ENCODE measurements at places on chromosomes 5 and 9.

DNA sequence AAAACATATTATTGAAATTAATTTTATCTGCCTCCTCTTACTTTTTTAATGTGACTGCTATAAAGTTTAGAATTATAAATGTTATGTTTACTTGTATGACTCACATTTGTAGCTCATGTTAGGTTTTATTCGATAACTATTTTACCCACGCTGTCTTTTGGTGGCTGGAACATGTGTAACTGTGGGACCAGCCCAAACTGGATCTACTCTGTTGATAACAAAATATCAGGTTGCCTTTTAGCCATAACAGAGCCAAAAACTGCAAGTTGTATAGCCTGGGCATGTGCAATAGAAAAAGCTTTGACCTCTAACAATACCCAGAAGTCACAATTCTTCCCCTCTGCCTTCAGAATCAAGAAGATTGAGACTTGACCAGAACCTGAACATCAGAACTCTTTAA is 356.5 kb downstream of the PRELID2 start:
- no peak for DNase-seq

DNA sequence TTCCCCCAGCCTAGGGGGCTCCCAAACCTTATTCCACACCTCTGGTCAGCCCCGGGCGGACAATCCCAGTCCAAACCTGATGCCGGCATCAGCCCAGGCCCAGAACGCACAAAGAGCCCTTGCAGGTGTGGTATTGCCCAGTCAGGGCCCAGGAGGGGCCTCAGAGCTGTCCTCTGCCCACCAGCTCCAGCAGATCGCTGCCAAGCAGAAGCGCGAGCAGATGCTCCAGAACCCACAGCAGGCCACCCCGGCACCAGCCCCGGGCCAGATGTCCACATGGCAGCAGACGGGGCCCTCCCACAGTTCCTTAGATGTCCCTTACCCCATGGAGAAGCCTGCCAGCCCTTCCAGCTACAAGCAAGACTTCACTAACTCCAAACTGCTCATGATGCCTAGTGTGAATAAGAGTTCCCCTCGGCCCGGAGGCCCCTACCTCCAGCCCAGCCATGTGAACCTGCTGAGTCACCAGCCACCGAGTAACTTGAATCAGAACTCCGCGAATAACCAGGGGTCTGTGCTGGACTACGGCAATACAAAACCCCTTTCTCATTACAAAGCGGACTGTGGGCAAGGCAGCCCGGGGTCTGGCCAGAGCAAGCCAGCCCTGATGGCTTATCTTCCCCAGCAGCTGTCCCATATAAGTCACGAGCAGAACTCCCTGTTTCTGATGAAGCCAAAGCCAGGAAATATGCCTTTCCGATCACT is 27.6 kb upstream of the LTC4S start:
- DNase-seq = no peak

DNA sequence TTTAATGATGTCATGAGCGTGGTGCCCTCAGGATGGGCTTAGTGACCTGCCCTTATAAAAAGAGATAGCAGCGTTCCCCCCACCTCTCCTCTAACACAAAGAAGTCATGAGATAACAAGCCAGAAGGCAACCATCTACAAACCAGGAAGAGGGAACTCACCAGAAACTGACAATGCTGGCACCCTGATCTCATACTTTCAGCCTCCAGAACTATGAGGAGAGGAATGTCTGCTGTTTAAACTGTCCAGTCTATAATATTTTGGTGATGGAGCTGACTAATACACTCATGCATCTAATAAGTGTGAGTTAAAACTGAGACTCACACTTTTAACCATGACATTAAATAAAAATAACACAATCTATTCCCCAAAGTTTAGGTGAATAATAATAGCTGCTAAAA is 156.1 kb upstream of the SPEF2 start:
- DNase-seq = no peak

DNA sequence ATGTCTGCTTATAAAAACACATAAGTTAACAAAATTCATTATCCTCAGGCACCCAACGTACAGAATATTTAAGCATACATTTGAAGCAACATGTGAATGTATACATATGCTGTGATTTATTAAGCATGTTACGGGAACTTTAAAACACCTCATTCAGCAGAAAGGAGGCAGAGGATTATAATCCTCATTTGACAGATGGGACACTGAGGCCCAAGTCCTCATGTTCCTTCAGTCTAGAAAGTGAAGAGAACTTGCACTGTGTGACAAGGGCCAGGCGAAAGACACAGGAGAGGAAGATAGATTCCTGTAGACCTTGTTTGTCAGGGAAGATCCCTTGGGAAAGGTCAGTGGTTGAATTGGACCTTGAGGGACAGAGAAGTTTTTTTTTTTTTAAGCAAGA is 7.6 kb upstream of the PSMD5 start:
- no peak for DNase-seq

DNA sequence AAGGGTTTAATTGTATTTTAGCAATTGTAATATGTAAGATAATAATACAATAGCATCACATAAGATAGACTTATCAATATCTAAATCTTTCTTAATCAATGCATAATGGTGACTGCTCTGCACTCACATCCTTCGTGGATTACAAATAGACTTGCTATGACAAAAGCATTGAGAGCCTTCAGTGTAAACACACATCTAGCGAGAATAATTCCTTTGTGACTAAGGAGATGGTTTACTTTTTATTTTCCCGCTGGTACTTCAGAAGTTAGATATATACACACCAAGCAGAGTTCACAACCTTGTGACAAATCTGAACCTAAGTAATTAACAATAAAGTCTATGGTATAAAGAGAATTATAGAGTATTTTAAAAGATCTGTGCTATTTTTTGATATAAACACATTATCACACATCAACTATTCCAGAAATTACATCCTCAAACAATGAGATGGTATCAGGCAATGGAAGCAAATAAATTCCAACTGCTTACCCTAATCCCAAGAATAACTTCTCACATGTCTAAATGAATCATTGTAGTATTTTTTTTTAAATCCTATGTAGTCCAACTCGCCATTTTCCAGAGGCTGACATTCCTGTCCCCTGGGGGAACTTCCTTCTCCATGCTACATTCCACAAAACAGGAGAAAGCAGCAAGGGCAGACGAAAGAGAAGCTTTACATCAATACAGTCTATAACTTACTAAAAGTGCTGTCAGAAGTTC is 51.2 kb downstream of the MAPKAP1 start:
- DNase-seq = no peak

DNA sequence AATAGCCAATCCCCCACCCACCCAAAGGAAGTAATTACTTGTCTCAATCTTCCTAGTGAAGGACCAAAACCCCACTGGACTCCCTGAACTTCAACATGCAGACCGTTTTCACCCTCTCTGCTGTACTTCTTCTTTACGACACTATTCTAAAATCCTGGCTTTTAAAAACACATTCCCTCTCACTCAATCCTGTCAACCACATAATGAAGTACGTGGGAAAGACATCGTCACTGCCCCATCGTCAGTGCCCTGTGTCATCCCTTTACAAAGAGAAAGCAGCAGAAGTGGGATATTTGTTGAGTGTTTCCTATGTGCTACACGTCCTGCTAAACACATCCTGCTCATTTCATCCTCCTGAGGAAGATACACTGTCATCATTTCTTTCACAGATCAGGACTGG is 54.2 kb downstream of the MAPKAP1 start:
- no peak for DNase-seq

- no peak for DNase-seq
These were observed 606.8 kb downstream of the RAB3C start for GRCh38 chr5:59189472-59190244.

GRCh38 chr5:67010684-67011409 is 185.8 kb downstream of the CD180 start:
- no peak for DNase-seq

- peak; percentile 40 for DNase-seq
These were observed 9.4 kb downstream of the HNRNPAB start for GRCh38 chr5:178213748-178214151.

GRCh38 chr9:124855944-124856765 is 2.9 kb downstream of the WDR38 start:
- peak; percentile 54 for DNase-seq

GRCh38 chr9:20601292-20601691 is 21.0 kb downstream of the MLLT3 start:
- DNase-seq = no peak

GRCh38 chr5:142446131-142446959 is 121.5 kb upstream of the SPRY4 start:
- DNase-seq = no peak

- DNase-seq = no peak
These were observed 302.4 kb upstream of the PANK3 start for GRCh38 chr5:168881427-168882149.

DNA sequence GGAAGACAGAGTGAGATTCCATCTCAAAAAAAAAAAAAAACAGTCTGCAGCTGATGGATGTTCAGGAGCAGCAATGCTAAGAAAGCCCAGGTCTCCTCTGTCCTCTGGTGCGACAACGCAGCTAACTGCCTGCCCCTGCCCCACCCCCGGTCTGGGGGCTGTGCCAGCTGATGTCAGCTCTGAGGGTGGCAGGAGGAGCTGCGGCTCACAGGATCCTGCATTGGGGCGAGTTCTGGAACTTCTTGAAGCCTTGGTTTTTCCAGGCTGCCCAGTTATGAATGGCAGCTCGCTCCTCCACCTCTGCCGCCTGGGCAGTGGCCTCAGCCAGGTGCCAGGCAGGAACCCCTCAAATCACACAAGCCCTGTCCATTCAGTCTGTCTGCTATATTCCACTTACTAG is 113.5 kb downstream of the ROR2 start:
- DNase-seq = no peak

DNA sequence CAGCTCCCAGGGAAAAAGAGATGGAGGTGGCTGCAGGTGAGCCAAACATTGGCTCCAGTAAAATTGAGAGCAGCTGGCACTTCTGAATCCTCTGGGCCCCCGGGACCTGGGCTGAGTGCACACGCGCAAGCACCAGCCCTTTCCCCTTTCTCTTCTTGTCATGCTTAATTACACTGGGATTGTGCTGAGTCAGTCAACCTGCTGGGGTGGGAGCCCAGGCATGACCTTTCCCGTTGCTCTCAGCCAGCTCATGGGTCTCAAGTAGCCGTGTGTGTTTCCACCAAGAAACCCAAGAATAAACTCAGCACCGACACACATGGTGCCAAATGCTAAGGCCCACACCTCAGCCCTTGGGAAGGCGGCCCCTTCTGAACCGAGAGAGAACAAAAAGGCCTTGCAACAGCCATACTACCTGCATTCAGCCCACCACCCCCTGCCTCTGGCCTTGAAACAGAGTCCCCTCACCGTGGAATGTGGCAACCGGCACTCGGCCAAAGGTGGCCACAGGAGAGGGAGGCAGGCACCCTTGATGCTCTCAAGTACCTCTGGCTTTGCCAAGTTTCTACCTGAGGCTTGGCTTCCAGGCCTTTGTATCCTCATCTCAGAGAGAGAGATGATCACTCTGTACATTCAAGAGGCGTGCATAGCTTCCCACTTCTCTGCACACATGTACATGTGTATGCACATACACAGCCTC is 28.1 kb downstream of the SLIT3 start:
- no peak for DNase-seq

DNA sequence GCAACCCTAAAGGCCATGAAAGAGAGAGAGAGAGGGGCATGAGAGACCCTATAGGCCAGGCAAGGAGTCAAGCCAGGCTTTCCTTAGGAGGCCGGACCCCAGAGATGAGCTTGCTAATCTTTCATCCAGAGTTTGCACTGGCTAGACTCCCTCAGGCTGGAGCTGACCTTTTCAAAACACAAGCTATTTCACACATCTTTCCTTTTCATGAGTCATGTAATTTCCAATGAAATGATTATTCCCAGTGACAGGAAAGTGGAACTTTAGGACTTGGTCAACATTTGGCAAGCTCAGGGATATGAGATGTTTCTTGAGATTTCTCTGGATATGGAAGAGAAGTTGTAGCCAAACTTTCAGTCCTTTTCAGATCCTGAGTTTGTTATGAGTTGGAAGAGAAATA is 117.7 kb downstream of the TARS1 start:
- DNase-seq = no peak

DNA sequence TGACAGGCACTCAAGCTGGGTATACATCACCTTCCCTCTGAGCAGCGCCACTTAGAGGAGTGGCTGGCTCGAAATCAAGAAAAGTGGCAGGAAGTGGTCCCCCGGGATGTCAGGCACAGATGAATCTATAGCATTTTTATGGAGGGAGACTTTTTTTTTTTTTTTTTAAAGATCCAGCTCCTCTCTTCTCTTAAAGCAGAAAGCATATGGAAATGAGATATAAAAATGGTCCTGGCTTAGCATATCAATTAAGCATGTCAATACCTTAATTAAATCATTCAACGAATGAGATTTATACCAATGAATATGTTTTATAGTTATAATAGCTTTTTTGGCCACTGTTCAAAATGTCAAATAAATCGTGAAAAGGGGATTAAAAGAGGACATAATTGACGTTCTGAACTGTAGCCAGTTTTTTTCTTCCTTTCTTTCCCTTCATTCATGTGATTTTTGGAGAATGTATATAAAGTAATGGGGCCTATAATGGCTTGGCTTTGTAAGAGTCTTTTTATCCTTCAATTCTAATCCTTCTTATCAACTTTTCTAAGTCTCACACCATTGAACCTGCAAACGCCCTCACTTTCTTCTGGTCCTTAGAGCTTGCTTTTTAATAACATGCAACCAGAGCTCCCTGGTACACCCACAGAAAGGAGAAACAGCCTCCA is 319.2 kb upstream of the PANK3 start:
- no peak for DNase-seq

Data from NAMALWA (cell line).